Aorta (tissue), 5 donors: ENCODE measurements at places on chromosomes 1 and 21. TPM values are rescaled to one million over a fixed set of nuclear protein-coding genes. Genes with fewer than 3 reads are reported as not detected.
A peak's percentile ranks its signal among the peaks of the same experiment; 100 is the strongest.

DNA sequence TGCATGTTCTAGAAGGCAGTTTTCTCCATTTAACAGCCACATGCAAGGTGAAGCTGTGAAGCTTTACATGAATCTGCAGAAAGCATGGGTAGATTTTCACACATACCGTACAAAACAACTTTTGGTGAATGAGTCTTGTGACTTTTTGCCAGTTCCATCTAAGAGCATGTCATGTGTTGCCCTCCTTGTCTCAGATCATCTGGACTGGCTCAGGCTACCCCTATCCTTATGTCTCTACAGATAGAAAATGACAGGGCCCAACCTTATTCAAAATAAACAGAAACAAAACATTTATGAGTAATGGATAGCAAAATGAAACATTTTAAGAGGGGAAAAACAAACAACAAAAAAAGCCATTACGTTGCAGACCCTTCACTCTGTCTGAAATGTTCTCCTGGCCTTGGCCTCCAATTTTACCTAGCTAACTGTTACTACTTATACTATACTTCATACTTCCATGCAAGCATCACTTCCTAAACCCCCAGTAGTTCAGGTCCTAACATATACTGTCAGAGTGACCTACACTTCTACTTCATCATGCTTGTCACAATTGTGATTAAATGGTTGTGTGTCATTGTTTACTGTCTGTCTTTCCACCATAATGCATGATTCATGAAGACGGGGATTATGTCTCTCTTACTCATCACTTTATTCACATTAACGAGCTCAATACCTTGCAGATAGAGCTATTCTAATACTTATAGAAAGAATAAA, 39.0 kb downstream of the LRRC8C start:
- DNase-seq = no peak

- no peak for DNase-seq
Observed at GRCh38 chr1:39088658-39089057, 62.5 kb downstream of the NDUFS5 start.

DNA sequence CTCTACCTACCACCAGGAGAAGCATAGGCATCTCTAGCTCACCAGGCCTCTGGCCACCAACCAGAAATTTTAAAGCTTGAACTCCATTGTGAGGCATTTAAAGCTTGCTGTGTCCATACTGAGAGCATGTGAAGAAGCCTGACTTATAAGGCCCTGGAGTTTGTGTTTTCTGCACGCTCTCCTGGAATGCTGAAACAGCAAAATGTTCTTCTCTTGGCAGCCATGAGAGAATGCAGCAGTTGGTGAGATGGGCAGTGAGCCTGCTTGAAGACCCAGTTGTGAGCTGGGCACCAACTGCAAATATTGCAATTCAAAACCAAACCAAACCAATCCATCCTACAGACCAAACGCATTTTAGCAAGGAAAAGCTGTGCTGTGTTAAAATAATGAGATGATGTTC, 170.0 kb upstream of the IVNS1ABP start:
- no peak for DNase-seq

Gene KHDC4
- total RNA-seq = 47.0 TPM

DNA sequence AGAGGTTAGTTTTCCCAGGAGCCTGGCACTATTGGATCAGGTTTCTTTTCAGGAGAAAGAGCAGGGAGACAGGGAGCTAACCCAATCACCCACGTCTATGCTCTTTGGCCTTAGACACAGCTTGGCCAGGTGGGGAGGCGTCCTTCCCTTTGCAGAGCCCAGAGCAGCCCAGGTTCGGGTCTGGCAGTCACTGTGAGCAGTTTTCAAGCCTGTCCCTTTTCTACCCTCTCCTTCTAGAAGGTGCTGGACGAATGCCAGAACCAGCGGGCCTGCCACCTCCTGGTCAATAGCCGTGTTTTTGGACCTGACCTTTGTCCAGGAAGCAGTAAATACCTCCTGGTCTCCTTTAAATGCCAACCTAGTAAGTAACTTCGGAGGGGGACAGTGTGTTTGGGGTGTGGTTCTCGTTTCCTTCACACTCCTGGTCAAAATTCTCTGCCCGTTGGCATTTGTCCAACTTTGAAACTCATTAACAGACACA, 44.9 kb downstream of the EVA1C start:
- DNase-seq = peak; percentile 62

DNA sequence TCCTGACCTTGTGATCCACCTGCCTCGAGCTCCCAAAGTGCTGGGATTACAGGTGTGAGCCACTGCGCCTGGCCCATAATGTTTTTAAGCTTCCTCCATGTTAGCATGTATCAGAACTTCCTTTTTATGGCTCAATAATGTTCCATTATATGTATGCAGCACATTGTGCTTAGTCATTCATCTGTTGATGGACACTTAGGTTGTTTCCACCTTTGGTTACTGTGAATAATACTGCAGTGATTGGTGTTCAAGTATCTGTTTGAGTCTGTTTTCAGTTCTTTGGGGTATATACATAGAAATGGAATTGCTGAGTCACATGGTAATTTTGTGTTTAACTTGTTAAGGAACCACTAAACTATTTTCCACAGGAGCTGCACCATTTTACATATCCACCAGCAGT, 17.7 kb downstream of the CMPK1 start:
- no peak for DNase-seq

GRCh38 chr1:153951801-153952200, 5.3 kb upstream of the DENND4B start:
- no peak for DNase-seq

- peak; percentile 78 for DNase-seq
Observed at GRCh38 chr1:8903908-8904650, 25.6 kb upstream of the ENO1 start.

DNA sequence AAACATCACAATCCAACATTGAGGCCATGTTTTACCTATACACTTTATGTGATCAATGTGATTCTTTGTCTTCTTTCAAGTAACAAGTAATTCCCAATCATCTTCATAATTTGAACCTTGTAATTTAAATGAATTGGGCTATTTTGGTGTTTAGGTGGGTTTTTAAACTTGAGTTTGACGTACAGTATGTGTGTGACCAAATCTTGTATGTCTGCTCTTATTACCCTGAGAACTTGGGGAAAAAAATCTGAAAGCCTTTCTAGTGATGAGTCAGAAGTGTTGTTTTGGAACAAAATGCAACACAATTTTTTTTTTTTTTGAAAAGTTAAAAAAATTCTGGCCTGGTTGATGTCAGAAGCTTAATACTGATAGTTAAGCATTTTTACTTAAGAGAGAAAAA, 68.5 kb downstream of the HHAT start:
- DNase-seq = no peak

DNA sequence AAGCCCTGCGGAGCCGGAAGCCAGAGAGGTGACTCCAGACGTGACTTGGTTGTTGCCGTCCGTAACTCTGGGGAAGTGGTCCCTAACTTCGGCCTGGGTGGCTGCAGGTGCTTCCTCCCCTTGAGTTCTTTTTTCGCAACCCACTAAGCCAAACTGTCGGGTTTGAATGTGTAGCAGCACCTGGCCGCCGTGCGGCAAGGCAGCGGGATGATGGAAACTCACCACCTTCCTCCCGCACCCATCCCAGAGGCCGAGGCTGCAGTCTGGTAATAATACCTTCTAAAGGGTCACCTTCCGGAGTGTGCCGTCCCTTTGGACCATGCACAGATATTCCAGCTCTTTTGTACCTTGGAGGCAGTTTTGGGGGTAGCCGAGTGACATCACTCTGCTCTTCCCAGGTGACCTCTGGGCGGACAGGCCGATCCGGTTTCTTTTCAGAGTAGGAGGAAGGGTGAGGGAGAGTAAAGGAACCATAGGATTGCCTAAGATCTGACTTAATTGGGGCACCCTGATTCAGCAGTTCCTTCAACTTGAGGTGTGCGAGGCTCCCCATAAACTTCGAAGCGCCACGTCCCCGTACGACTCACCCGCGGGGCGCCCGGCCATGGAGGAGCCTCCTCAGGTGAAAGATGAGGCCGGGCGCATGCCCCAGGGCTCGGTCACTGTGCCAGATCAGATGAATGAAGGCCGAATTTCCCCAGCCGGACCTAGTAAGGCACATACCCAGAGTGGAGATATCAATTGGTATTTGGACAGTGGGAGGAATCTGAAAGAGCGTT, 1.0 kb downstream of the KCNK1 start:
- DNase-seq = no peak

Gene CPLANE2
- total RNA-seq = 2.6 TPM

Gene OR2L13
- total RNA-seq = not detected

- DNase-seq = no peak
Observed at GRCh38 chr1:206878456-206878855, 13.0 kb downstream of the IL20 start.

Gene SPRR2D
- not detected for total RNA-seq

DNA sequence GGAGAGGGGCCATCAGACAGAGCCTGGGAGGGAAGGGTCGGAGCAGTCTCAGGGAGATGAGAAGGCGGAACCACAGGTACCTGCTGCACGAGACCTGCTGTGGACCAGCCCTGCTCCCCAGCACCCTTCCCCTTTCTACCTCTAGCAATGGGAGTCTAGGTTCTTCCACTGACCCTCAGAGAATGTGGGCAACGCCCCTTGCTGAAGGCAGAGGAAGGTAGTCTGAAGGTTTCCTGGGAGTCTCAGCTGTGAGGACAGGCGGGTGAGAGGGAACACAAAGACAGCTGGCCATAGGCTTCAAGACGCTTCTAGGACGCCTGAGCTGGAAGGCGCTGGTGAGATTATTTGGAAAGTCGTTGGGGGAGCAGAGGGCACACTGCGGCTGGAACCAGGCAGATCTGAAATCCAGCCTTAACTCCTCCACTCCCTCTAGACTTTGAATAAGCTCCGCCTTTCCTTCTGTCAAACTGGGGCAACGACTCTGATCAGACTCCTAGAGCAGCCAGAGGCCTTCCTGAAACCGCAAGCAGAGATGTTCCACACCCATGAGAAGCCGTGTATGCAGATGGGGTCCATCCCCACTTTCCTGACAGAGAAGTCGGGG, 18.1 kb downstream of the SLC45A3 start:
- peak; percentile 53 for DNase-seq

DNA sequence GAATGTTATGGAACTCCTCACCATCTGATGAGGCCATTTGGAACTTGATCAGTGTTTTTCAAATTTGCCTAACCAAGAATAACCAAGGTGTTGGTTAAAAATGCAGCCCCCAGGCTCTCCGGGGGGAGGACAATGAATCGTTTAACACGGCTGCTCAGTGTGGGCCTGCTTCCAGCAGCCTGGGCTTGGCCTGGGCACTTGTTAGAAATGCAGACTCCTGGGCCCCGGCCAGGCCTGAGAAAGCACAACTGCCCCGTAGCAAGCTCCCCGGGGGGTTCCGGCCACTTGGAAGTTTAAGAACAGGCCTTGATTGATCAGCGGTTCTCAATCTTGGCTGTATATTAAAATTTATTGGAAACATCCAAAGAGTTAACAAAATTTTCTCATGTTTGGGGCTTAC, 22.8 kb upstream of the C2CD2 start:
- DNase-seq = no peak

Gene EXTL1
- total RNA-seq = 1.3 TPM

- no peak for DNase-seq
Observed at GRCh38 chr1:182261655-182262054, 129.9 kb downstream of the GLUL start.

- no peak for DNase-seq
Observed at GRCh38 chr1:194889310-194889709, 1702.9 kb upstream of the B3GALT2 start.

DNA sequence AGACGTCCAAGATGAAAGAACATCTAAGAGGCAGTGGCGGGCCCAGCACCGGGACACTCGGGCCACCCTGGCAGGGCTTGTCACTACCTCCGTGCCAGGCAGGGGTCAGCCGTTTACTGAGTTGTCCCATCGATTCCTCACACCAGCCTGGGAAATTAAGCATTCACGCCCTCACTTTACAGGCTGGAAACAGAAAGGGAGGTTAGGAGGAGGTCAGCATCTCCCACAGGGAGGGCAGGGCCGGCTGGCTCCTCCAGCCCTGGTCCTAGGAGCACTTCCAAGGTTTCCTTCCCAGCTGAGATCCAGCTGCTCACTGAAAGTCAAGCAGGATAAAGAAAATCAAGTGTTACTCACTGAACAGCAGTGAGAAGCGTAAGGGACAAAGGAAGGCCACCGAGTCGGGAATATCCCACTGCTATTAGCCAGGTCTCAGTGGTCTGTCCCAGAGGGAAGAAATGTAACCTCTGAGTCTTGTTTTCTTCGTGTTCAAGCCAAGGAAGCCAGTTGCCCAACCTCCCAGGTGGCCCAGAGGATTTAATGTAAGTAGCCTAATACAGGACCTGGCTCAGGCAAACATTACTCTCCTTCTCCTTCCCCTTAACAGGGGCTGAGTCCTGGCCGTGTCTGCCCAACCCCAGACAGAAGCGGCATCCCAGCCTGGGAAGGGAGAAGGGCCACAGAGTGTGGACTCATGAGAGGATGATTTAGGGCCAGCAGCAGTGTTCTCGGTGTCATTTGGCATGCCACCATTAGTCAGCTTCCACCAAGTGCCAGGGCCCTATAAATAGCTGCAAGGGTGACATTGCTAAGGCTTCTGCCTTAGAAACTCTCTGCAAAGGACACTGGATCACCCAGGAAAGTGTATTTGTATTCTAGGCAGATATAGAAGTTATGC, 203.1 kb upstream of the GALNT2 start:
- no peak for DNase-seq

Gene SZT2
- 91.5 TPM for total RNA-seq

DNA sequence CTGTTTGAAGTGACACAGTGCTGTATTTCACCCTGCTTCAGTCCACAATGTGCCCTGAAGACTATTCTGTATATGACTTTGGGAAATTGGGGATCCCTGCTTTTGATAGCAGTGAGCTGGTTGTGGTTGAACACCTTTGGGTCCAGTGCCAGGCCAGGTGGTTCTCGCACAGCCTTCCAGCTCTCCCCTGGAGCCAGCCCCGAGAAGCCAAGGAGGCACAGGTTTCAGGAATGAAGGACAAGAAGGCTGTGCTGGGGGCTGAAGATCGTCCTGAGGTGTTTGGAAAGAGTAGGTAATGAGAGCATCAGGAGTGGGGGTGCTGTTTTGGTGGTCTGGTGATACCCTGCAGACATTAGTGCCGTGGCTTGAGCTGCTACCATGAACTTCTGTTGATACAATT, 131.4 kb upstream of the COL6A1 start:
- DNase-seq = peak; percentile 24

DNA sequence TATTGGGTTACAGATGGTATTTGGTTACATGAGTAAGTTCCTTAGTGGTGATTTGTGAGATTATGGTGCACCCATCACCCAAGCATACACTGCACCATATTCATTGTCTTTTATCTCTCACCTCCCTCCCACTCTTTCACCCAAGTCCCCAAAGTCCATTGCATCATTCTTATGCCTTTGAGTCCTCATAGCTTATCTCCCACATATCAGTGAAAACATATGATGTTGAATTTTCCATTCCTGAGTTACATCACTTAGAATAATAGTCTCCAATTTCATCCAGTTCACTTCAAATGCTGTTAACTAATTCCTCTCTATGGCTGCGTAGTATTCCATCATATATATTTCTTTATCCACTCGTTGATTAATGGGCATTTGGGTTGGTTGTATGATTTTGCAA, 36.8 kb upstream of the ZNF678 start:
- no peak for DNase-seq

GRCh38 chr1:119878171-119878570, 18.1 kb downstream of the ADAM30 start:
- no peak for DNase-seq

Gene CHIA
- not detected for total RNA-seq
